ENCODE measurements at places on chromosomes 1 and 21.

DNA sequence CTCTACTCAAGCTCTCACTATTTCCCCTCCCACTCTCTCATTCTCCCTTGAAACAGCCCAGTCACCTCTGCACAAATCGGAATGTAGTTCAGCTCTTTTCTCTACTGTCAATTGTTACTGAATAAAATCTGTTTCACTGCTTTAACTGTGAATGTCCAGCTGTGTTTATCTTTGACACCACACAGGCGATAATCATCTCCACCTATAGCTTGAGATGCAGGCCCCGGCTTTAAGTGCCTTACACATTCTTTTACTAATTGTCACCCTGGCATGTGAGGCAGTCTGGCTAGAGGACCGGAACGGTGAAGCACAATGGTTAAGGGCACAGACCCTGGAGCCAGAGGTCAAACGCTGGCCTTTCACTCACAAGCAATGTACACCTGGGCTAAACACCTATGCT lies 122.8 kb upstream of the C8B start:
- peak; percentile 41 for DNase-seq

DNA sequence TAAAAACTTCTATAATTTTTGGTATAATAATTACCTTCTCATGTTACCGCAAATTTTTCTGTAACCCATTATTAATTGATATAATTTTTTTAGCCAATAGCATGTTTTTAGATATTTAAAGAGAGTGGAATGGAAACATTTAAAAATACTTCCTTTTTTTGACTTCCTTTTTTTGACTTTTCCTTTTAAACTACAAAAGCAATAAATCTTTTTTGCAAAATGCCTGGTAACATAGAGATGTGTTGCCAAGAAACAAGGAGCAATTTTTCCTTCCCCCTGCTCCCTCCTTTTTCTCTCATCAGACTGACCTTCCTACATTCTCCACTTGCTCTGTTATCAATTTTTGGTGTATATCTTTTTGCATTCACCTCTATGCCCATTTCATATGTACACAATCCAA lies 666.2 kb downstream of the ADGRL2 start:
- DNase-seq: no peak

DNA sequence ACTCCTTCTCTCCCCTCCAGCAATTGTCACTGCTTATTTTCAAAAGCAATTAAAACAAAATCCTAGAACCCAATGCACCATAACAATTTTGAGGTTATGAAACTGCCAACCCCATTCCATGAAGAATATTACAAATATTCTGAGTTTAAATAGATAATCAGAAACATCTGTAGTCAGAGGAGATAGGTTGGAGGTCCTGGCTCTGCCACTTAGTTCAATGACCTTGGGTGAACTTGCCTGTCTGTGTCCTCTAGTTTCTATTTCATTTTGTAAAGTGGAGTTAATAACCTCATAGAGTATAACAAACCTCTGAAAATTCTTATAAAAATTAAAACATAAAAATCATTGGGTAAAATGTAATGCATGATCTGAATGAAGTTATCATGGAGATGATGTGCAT lies 164.6 kb downstream of the KCTD3 start:
- DNase-seq: no peak

DNA sequence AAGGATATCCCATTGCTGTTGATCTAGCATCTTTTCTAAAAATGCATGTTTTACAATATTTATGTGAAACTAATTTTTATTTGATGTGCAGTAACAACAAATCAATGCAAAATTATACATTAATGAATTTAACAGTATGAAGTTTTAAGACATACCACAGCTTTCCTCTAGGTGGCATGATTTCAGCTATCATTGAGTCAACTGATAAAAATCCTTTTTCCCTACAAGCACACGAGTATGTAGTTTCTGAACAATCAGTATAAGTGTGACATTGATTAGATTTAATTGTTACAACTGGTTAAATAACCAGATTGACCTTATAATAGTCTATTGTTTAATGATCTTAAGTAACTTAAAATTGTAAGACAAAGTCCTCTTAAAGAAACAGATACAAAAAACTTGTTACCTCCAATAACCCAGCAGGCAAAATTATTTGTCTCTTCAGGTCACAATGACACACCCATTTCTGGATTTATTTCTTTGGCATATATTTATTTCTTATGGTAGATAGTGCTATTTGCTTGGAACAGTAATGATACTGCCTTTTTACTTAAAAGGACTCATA lies 5.8 kb upstream of the TGFB2 start:
- peak; percentile 33 for DNase-seq

DNA sequence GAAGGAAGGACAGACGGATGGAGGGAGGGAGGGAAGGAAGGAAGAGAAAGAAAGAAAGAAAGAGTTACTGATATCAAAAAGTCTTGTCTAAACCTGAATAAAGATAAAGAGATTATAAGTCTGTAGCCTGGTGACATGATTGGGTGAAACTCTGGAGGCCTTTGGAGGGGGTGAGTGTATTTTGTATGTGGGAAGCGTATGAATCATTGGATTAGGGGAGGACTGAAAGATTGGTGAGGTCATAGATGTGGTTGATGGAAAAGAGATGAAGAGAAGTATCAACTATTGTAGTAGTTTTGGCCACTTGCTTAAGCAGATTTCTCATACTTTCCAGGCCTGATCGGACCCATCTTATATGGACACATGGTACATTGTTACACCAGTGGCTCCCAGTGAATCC lies 11.5 kb upstream of the KCNJ6 start:
- DNase-seq: no peak

DNA sequence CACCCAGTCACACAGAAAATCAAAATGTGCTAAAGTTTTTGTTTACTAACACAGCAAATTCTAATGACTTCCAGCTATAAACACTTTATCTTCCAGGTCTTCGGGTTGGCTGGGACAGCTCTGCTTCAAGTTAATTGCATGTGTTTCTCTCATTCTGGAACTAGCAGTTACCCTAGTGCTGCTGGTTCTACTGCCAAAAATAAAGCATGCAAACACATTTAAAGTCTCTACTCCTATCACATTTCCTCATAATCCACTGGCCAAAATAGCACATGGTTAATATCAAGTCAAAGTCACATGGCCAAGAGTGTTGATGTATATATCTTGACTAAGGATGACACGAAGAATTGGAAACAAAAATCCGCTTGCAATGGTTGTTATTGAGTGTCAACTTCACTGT lies 973.1 kb upstream of the ADGRL2 start:
- DNase-seq: no peak

GRCh38 chr1:85144351-85144750 lies 56.5 kb downstream of the SYDE2 start:
- no peak for DNase-seq

DNA sequence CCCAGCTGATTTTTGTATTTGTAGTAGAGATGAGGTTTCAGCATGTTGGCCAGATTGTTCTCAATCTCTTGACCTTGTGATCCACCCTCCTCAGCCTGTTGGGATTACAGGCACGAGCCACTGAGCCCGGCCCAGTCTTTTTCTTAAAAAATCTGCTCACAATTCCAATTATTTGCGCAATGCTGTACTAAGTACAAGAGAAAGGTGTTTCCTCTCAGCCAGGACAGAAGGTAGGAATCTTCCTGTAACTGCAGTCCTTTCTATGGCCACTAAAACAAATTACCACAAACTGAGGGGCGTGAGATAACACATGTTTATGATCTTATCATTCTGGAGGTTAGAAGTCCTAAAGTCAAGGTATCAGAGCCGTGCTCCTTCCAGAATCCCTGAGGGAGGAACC lies 6.9 kb upstream of the CBR3 start:
- DNase-seq: no peak

DNA sequence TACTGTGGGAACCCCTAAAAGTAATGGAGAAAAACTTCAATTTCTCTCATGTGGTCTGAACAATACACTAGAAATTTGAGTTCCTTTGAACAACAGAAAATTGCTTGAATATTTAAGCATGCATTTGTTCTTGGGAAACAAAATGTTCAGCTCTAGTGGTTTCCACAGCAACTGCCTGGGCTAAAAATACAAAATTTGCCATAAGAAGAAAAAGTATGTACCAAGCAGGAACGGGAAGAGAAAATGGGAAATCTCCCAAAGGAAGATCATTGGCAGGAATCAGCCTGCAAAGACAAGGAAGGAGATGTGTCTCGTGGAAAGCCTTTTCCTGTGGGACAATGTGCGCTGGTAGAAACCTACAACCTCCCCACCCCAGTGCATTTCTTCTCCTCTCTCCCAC lies 119.0 kb upstream of the DPT start:
- DNase-seq: no peak

DNA sequence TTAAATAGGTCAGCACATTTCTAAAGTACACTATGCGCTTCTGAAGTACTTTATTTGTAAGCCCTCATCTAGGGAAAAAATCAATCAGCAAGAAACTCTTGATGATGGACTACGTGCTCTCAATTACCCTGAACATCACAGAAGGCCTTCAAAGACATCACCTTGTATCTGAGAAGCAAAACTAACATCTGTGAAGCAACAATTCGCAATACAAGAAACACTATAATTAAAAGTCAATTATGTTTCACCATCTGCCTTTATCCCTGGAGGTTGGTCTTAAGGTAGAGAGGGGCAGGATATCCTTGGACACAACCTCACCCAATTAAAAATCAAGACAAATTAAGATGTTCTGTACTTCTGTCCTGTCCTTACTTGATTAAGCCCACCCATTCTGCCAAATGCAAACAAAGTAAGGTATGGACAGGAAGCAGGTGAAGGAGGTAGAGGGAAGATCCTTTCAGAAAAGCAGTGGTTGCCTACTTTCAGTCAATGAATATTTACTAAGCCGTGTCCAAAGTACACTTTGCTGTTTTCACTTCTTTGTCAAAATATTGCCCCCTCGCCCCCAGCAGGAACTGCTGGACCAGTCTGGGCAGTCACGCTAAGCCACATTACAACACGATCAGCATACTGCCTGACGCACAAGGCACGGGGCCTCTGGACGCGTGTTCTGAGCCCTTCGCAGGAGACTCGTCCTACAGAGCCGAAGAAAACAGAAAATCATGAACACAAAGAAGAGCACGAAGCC lies 887 bp downstream of the SLC19A2 start:
- peak; percentile 67 for DNase-seq
